ENCODE measurements at places on chromosomes 3 and 15.

- DNase-seq, result no peak
Observed at GRCh38 chr15:71093054-71094024, 21.9 kb upstream of the THSD4 start.

- DNase-seq, result no peak
Observed at GRCh38 chr15:86834115-86834863, 754.6 kb downstream of the AGBL1 start.

- DNase-seq, result no peak
Observed at GRCh38 chr3:193719735-193720134, 126.7 kb downstream of the OPA1 start.

GRCh38 chr3:134318166-134318565 lies 56.1 kb downstream of the AMOTL2 start:
- DNase-seq, result no peak

GRCh38 chr3:13708301-13708700 lies 159.4 kb downstream of the FBLN2 start:
- no peak for DNase-seq

DNA sequence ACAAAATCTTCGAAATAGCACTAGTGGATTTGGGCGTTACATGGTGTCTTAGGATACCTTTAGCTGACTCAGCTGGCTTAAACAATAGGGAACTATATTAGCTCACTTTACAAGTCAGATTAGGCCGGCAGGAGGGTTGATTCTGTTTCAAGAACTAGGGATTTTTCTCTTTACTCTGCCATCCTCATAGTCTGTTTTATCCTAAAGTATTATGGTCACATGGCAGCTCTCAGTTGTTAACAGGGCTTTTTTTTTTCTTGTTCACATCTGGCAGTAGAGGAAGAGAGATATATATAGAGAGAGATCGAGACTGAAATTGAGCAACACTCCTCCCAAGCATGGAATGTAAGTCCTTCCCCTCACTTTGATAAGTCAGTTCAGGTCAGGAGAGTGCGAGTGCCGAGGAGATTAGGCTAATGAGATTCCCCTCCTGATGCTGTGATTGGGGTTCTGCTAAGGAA lies 32.9 kb downstream of the CHP1 start:
- no peak for DNase-seq

DNA sequence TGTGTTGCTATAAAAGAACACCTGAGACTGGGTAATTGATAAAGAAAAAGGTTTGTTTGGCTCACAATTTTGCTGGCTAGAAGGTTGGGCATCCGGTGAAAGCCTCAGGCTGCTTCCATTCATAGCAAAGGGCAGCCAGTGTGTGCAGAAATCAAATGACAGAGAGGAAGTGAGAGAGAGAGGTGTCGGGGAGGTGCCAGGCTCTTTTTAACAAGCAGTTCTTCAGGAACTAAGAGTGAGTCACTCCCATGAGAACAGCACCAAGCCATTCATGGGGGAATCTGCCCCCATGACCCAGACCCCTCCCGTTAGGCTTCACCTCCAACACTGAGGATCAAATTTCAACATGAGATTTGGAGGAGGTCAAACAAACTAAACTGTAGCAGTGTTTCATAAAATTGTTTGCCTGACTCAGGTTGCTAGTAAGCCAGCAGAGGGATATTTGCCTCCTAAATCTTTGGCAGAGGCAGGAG lies 4.5 kb upstream of the PARP15 start:
- no peak for DNase-seq

- DNase-seq, result no peak
Observed at GRCh38 chr3:44923632-44924456, 49.4 kb downstream of the TGM4 start.

DNA sequence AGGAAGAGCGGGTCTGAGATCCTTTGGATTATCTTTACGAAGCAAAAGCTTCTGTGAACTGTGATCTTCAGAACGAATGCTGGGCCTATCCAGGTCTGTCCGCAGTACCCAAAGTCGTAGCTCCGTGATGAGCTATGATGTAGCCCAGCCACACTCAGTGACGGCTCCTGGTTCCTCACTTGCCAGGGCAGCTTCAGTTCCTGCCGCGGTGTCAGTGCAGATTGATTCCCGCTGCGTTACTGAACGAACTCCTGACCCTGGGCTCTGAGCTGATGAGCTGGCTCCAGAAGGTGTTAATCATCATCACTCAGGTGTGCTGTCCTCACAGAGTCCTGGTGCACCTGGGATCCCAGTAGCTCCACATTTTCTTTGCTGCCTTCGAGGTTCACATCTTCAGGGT lies 45.0 kb downstream of the TMEM44 start:
- no peak for DNase-seq

- DNase-seq, result no peak
Observed at GRCh38 chr3:46998121-46998851, 18.8 kb downstream of the NBEAL2 start.

DNA sequence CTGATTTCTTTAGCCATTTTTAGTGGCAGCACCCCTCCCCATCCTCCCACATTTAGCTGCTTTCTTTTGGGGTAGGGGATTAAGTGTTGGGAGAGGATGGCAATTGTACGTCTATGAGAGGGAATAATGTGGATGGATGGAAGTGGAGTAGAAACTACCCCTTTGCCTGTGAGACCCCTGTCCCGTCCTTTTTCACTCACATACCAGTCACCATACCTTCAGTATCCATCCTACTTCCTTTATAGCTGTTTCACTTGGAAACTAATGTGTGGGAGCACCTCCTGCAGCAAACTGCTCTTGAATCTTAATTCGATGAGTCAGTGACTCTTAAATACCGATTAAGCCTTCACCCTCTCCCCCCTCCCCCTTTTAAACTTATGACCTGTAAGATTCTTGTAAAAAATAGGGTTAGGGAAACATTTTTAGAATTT lies 730 bp downstream of the SPRED1 start:
- DNase-seq, result no peak

DNA sequence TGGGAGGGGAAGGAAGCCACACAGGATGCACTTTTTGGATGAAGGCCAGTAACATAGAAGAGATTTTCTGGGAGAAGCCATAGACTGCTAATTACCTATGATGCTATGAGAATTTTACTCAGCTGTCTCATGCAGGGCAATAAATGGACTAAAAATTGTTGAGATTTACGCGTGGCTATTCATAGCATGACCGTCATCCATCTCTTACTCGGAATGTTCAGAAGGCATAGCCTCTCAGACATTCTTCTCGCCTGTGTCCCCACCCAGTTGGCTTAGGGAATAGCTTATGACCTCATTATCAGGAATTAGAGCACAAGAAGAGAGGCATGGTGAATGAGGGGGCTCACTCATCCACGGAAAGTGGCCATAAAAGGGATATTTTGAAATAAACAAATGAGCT lies 107.9 kb upstream of the ATP10A start:
- no peak for DNase-seq

- DNase-seq, result no peak
Observed at GRCh38 chr3:132772252-132772651, 50.0 kb upstream of the NPHP3 start.

DNA sequence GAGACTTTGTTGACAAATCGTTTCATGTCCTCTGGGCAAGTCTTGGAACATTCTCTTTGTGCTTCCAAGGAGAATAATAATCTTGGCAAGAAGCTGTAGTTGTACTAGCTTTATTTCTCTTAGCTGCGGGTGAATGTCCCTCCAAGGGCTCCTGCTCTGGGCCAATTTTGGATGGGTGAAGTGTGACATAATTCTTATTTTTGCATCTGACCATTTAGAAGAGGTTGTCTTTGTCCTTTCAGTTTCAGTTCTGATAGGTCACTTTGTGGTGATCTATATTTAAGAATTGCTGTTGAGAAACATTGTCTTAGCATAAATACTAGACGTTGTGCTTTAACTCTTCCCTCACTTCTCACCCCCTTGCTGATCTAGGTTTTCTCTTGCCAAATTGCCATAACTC lies 164.8 kb upstream of the RORA start:
- DNase-seq, result no peak

DNA sequence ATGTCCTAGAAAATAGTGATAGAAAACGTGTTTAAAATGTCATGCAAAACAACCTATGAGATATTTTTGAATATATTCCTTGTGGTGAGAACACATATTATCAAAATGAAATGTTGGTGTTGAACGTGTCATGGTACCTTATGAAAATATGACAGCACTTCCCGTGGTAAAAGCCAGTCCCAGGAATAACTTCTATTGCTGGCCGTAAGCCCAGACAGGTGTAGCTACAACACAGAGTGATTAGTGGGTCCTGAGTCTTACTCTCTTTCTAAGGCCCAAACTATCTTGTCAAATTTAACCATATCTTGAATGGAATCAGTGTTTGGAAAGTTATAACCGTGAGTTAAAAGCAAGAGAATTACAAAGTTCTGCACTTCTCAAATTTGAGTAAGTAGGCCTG lies 24.1 kb downstream of the RARB start:
- no peak for DNase-seq

GRCh38 chr3:106290304-106290997 lies 421.6 kb upstream of the CBLB start:
- no peak for DNase-seq

DNA sequence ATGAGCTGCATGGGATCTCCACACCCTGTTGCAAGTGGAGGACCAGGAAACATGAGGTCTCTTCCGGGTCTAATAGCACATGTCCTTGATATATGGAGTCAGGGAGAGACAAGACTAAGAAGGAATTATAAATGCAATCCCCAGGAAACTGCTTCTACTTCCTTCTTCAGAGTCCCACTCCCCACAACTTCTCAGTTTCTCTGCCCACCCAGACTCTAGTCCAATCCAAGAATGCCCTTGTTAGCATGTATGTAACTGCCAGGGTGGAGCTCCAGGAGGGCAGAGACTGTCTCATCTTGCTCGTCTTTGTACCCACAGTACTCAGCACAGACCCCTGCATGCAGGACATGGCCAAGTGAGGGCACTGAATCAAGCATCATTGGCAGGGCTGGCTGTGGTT lies 8.3 kb downstream of the DAPK2 start:
- DNase-seq, result no peak

DNA sequence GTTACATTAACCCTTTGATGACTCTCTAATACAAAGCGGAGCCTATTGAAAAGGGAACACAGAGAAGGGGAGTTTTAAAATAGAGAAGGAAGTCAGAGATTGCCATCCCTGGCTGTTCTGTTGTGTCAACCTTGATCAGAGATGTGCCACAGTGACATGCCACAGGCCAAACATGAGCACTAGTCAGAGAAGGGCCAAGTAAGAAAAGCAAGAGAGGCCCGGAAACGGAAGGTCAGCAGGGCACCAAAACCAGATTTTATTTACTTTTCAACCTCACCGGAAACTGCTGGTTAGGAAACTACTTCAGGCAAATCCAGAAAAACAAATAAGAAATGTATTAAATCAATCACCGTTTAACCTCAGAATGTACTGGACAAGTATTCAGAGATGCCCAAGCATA lies 171.8 kb downstream of the ALCAM start:
- DNase-seq, result no peak

DNA sequence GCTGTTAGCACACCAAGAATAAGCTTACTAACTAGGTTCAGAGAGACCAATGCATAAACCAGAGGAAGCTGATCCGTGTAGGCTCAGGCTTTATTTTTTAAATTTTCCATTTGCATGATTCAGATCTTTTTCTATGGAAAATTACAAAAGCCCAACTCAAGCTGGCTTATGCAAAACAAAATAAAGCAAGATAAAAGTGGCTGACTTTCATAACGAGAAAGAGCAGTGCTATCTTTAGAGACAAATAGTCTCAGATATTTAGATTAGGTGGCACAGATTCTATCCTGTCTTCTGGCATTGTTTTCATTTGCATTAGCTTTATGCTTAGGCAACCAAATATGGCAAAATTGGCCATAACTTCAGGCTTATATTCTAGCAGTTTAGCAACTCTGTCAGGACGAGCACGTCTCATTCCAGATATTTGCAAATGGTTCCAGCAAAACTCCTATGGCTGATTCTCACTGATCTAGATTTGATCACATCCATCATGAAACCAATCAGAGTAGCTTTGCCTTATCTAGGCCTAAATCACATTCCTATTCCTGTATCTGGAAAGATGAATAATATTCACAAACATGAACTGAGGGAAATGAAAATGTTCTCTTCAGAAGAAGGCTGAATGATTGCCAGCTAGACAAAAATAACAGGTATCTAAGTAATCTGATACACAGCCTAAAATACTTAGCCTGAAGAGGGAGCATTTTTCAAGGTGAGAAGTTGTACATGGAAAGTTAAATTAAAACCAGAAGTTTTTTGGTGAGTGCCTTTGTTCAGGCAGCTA lies 216.4 kb upstream of the DPPA4 start:
- DNase-seq, result no peak

DNA sequence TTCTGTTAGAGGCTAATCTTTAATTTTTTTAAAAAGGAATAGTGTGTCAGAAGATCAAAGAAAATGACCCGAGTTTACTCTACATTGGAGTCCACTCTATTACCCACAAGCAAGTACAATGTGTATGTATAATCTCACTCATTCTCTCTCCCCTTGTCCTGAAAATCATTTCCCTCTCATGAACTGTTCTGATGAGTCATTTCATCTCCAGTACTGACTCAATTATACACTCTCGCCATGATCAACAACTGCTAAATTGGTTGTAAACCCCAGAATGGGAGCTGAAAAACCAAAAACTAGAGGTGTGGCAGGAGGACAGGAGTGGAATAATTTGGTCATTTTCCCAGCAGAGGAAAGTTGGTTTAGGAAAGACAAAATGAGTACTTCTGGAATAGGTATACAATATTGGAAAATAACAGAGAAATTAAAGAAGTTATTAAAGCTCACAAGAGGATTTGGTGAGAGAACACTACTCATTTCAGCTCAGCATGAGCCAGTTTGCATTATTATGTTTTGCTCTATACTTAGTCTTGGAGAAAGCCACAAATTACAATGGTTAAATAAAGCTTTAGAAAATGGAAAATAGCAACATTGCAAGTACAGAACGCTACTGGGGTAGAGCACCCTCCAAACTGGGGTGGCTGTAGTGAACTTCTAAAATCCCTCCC lies 144.3 kb upstream of the PFN2 start:
- no peak for DNase-seq

DNA sequence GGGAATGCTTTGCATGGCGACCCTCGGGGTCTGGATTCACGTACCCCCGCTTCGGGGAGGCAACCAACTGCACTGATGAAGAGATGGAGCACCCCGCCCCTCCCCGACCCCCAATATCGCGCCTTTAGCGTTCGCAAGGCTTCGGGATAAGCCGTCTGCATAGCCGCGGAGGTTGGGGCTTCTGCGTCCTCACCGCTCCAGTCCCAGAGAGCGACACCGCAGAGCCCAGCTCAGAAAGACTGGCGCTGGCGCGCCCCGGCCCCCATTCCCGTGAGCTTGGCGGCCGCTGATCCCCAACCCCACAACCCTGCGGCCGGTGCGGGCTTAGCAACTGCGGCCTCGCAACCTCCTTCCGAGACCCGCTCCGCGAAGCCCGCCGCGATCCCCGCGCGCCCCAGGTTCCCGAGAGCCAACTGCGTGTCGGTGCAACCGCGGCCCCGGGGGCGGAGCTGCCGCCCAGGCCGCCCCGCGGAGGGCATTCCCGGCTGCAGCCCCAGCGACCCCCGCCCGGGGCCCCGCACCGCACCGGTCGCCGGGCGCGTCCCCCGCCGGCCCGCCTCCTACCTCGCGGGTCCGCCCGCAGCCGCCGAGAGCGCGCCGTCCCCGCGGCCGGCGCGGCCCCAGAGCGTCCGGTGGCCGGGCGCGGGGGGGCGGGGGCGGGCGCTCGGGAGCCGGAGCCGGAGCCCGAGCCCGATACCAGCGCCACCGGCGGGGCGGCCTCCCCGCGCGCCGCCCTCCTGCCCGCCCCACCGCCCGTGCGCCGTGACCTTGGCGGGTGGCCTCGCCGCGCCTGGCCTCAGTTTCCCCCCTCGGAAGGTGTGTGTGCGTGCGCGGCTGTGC lies 79.5 kb downstream of the IQSEC1 start:
- no peak for DNase-seq

All from NCI-H187 treated with DMSO at 0.1 percent for 48 hours (cell line).